ENCODE measurements at places on chromosomes 12 and 14.

- no peak for DNase-seq
Observed at GRCh38 chr12:51430196-51430895, 5.7 kb downstream of the SLC4A8 start.

- DNase-seq, result no peak
Observed at GRCh38 chr12:45400991-45401390, 185.1 kb downstream of the ANO6 start.

- no peak for DNase-seq
Observed at GRCh38 chr14:99176156-99176945, 95.6 kb downstream of the BCL11B start.

- peak; percentile 82 for DNase-seq
Observed at GRCh38 chr12:125185740-125186470, 120.7 kb downstream of the AACS start.

GRCh38 chr14:63480599-63480998 lies 62.6 kb downstream of the PPP2R5E start:
- no peak for DNase-seq

GRCh38 chr12:57227315-57228115 lies 2.0 kb upstream of the SHMT2 start:
- peak; percentile 51 for DNase-seq

DNA sequence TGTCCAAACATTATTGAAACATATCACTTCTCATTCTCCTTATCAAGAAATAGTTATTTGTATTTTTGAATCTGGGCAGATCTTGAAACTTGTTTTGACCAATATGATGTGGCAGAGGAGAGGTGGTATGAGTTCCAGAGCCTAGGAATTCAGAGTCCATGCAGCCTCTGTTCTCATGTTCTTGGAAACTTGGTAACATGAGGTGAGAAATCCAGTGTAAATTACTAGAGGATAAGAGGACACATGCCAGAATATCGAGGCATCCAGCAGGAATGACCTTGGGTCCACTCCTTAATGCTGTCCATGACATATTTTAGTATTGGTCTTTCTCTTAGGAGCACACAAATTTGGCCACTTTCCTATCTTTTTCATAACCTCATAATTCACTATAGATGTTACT lies 1374.6 kb downstream of the FSCB start:
- no peak for DNase-seq

DNA sequence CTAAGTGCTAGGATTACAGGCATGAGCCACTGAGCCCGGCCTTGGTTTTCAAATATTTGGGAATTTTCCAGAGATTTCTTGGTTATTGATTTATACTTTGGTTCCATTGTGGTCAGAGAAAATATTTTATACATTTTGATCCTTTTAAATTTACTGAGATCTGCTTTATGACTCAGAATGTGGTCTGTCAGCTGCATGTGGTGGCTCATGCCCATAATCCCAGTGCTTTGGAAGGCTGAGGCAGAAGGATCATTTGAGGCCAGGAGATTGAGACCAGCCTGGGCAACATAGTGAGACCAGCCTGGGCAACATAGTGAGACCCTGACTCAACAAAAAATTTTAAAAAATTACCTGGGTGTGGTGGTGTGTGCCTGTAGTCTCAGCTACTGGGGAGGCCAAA lies 49.8 kb downstream of the ADCK1 start:
- no peak for DNase-seq

DNA sequence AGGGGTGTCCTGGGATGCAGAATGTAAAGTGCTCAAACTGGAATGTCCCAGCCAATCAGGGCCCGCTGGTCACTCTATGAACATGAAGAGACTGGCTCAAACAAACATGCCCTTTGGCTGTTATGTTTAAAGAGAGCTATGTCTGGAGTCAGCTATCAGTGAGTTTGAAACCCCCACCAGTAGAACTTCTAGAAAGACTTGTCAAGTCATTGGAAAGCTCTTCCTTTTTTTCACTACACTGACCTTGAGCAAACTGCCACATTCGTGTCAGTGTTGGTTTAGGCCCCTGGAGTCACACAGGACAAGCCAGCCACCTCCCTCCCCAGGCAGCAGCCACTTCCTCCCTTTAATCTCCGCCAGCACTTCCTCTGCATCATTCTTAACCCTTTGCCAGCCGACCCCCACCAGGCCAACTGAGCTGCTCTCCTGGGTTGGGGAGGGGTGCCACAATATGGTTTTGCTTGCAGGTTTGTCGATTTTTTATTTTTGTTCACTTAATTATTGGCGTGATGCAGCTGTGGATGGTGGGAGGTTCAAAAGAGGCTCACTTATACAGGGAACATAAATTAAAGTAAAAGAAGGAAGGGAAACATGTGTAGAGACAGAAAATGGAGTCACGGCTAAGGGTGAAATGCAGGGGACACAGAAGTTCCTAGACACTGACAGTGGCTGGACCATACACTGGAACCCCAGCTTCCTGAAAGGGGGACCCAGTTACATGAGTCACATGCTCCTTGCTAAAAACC lies 25.3 kb downstream of the CMKLR1 start:
- peak; percentile 31 for DNase-seq

GRCh38 chr12:58757422-58757821 lies 162.9 kb downstream of the LRIG3 start:
- DNase-seq, result no peak

GRCh38 chr12:107221913-107222312 lies 128.6 kb upstream of the CRY1 start:
- no peak for DNase-seq

DNA sequence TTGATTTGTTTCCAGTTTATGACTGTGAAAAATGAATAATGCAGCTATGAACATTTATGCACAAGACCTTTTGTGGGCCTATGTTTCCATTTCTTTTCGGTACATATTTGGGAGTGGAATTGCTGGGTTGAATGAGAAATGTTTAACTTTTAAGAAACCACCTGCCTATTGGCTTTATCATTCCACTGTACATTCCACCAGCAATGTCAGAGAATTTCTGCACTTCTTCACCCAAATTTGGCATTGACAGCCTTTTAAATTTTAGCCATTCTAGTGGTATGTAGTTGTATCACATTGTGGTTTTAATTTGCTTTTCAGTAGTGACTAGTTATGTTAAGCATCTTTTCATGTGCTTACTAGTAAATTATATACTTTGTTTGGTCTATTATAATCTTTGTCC lies 317.0 kb upstream of the TMTC1 start:
- DNase-seq, result no peak

DNA sequence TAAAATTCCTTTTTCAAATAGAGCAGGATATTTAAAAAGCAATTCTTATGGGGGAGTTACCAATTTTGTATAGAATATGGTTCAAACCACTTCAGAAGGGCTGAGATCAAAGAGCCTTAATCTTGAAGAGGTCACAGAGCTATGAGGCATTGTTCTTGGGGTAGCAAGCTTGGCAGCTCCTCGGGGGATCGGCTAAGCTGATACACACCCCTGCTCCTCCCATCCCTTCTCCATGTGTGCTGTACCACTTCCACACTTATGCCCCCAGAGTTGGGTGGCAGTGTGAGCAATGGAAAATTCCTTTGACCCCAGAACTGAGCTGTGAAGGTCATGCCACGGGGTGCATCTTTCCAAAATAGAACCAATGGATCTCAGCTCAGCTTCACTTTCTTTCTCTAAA lies 15.0 kb upstream of the TMEM30B start:
- no peak for DNase-seq

DNA sequence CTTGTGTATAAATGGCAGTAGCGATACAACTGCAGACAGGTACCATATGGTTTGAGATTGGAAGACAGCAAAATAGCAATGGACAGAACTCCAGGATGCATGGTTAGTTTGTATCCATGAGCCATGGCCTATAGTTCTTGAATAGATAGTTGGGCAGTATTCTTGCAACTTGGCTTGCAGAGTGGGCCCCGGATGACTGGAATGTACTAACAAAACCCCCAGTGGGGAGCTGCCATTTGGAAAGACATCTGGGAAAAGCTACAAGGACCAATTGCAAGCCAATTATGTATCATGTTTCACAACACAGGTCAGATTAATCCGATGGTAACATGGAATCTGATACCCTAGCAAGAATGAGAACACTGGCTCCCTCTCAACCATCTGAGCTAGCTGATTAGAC lies 279.6 kb downstream of the RERGL start:
- no peak for DNase-seq

Measured in ELF-1 (cell line).